ENCODE measurements at places on chromosomes 6 and 20. TPM values are rescaled to one million over a fixed set of nuclear protein-coding genes. Genes with fewer than 3 reads are reported as not detected.

DNA sequence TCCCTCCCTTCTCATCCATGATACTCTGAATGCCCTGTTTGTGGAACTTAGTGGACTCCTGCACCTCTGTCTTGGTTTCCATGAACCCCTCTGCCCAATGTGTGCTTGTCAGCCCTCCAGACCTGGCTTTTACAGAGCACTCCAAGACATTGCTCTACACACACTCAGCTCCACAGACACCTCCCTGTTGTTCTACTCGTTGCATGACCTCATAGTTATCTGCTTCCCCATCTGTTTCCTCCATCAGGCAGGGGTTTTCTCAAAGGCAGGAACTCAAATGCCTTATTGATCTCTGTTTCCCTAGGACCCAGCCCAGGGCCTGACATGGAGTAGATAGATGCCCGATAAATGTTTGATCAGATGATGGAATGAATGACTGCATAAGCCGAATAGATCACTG is 13.3 kb downstream of the PLCG1 start:
- no peak for DNase-seq

DNA sequence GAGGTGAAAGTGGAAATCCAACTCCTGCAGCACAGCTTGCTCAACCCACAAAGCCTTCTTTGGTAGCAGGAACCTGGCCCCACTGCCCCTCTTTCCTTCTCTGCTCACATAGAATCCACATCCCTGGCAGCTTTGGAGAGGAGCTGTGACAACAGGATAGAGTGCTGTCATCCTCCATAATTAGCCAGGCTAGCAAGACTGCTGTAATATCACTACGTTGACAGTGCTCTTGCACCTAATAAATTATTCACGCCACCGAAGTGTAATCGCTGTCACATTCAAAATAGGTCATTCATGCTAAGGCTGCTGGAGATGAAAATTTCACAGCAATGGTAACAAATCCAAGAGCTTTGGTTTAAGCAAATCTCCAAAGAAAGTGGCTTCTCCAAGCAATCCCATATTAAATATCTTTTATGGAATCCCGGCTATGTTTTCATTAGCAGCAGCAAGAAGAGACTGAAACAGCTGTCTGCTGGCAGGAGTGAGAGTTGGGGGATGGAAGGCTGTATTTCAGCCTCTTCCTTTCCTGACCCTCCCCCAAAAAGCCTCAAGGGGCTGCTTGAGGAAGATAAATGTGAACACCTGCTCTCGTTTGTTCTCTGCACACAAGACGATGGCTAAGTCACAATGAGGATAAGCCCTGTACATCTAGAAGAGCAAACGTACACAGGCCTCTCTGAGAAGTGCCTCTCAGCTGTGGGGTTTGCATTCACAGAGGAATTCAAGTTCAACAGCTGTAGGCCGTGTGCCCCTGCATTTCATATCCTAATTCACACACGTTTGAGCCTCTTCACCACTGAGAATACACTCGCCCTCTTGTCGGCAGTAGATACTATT is 16.5 kb downstream of the RIPOR2 start:
- DNase-seq, result no peak

GRCh38 chr6:74937936-74938335 is 267.9 kb downstream of the COL12A1 start:
- DNase-seq, result no peak

DNA sequence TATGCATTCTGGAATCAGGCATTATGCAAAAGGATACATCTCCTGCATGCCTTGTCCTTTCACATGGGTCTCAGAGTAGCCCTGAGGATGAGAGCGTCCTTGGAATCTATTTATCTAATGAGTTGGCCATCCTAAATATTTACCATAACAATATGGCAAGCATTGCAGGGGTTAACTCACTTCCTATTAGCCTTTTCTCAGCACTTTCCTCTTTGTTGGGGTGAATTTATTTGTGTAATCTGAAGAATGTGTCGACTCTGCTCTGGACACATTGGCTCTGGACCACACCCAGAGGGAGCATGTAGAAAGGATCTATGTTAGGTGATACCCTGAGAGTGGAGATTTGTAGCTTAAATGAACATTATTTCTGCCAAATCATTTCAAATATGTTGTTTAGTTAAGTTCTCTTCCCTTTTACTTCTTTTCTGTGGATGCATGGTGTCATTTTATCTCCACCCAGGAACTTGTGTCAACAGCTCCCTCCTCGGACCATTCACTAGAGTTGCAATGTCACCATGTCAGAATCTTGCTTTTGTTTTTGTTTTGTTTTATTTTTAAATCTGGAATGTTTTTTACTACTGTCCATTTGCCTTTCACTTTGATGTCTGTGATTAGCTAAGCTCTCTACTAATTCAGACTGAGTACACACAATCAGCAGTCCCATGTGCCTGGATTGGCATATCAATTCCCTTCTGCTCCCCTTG is 757.0 kb upstream of the MMS22L start:
- DNase-seq, result no peak

Gene IRF4
- 1.2 TPM for total RNA-seq

Gene CALHM6
- total RNA-seq, result not detected

Gene FAM217A
- total RNA-seq, result not detected

Data from HCT116 (cell line).